ENCODE measurements at places on chromosomes 1 and 21.

GRCh38 chr1:18929686-18930085 lies 26.8 kb downstream of the IFFO2 start:
- no peak for DNase-seq

GRCh38 chr1:214957330-214958137 lies 125.0 kb upstream of the KCNK2 start:
- peak; percentile 98 for DNase-seq

DNA sequence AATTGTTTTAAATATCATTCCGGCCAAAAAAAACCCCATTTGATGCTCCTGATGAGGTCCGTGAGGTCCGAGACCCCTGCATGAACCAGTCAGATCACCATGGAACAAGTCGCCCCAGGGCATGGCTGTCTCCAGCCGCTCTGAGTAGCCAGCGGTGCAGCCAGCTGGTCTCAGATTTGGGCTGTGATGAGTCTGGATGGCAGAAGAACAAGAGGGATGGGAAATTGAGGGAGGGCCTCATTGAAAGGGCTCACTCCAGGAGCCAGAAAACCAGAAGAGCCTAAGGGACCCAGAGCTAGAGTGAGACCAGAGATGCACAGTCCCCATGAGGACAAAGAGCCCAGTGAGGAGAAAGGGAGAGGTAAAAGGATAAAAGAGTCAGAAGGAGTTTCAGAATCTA lies 174.0 kb downstream of the TOMM20 start:
- DNase-seq = no peak

- DNase-seq = no peak
Measured at GRCh38 chr1:226949401-226949800, 9.3 kb downstream of the COQ8A start.

- peak; percentile 78 for DNase-seq
Measured at GRCh38 chr1:226738995-226739695, at the start of gene ITPKB. TSS of gene ITPKB (minus strand) at chr1:226739282. CDS start at chr1:226737458, 1,824 bp downstream.

GRCh38 chr1:19730232-19730631 lies 65.6 kb downstream of the HTR6 start:
- DNase-seq = no peak

DNA sequence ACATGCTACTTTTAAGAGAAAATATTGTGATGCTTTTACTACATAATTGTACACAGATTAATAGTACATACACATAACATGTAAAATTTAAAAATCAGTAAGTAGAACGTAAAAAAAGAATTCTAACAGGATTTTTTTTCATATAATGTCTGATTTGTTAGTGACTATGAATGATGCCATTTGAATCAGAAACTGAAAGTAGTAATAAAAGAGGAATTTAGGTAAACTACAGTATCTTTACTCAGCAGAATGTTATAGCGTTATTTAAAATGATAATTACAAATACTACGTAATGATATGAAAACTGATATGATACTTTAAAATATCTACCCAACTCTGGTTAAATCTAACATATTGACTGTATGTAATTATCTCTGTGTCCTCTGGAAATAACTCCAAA lies 116.1 kb downstream of the DENND1B start:
- no peak for DNase-seq

GRCh38 chr1:18926315-18927081 lies 24.1 kb upstream of the ALDH4A1 start:
- DNase-seq = peak; percentile 97

- peak; percentile 74 for DNase-seq
Measured at GRCh38 chr21:27802816-27803475, 836.1 kb upstream of the ADAMTS5 start.

- no peak for DNase-seq
Measured at GRCh38 chr1:166701603-166702100, 137.6 kb upstream of the POGK start.

DNA sequence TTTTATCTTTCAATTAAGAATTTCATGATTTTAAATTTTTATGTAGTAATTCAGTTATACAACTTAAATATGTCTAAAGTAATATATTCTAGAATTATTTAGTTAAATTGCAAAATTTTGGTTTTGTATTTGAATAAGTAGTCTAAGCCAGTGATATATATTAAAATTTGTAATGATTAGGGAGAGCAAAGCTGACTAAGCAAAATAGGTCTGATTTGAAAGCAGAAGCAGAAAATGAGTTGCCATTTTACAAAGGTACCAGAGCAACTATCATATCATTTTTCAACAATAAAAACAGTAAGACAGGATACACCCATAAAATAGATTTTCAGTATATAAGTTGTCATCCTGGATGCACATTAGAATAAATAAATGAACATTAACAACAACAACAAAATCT lies 177.9 kb downstream of the COP1 start:
- no peak for DNase-seq

GRCh38 chr1:38039331-38040088 lies 7.1 kb downstream of the POU3F1 start:
- DNase-seq = no peak

DNA sequence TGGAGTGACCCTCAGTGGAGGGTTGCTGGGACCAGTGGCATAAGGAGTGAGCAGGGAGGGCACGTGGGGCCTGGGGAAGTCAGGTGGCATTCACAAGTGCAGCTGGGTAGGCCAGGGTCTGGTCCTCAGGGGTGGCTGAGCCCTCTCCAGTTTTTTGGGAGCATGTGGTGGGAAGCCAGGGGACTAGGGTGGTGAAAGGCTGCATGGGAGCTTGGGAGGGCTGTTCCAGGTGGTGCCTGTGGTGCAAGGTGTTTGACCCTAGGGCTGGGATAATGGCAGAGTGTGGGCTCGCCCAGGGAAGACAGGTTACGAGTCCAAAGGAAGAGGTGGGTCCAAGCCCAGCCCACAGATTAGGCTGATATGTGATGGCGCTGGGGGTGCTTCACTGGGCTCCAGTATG lies 30.5 kb downstream of the MAN1C1 start:
- DNase-seq = no peak

GRCh38 chr1:98471633-98472032 lies 189.9 kb upstream of the SNX7 start:
- DNase-seq = no peak

DNA sequence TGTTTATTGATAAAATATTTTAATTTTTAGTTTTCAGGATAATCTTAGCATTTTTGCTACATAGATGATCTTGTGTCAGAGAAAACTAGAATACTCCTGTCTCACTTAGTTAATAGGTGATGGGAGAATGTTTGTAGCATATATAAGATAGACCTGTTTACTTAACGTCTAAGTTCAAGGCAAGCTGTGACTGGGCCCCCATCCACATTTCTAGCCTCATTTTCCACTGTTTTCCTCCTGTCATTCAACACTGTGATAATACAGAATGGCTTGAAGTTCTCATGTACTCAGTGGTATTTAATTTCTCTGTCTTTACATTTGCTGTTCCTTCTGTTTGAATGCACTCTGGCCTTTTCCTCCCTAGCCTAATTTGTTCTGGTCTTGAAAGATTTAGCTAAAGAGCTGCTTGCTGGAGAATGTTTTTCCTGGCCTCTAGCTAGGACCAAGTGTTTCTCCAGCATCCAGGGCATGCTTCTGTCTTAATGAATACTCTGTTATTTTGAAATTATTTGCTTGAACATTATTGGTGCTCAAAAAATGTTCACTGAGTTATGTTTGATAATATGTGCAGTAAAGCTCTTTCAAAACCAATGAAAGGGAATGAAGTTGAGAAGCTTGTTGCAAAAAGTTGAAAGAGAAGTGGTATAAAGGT lies 37.3 kb downstream of the USP25 start:
- DNase-seq = no peak

DNA sequence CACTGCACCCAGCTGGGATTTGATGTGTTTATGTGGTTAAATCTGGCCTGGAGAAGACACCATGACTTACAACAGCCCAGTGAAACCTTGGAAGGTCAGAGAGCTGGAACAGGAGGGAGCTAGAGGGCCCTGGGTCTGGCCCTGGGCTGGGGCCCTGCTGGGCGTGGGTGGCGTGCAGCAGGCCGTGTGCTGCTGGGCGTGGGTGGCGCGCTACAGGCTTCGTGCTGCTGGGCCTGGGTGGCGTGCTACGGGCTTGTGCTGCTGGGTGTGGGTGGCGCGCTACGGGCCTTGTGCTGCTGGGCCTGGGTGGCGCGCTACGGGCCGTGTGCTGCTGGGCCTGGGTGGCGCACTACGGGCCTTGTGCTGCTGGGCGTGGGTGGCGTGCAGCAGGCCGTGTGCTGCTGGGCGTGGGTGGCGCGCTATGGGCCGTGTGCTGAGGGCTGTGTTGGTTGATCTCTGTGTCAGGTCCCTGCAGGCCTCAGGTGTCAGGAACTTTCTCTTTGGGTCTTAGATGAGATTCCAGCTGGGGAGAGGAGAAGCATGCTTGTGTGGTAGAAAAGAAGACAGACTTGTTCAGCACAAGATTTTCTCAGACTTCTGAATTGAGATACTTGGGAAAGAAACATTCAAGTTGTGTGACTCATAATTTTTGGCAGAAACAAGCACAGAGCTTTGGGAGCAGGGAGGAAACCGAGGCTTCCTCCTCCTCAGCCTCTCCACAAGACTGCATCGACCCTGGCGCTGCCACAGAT lies 66.0 kb downstream of the COL18A1 start:
- DNase-seq = peak; percentile 84

DNA sequence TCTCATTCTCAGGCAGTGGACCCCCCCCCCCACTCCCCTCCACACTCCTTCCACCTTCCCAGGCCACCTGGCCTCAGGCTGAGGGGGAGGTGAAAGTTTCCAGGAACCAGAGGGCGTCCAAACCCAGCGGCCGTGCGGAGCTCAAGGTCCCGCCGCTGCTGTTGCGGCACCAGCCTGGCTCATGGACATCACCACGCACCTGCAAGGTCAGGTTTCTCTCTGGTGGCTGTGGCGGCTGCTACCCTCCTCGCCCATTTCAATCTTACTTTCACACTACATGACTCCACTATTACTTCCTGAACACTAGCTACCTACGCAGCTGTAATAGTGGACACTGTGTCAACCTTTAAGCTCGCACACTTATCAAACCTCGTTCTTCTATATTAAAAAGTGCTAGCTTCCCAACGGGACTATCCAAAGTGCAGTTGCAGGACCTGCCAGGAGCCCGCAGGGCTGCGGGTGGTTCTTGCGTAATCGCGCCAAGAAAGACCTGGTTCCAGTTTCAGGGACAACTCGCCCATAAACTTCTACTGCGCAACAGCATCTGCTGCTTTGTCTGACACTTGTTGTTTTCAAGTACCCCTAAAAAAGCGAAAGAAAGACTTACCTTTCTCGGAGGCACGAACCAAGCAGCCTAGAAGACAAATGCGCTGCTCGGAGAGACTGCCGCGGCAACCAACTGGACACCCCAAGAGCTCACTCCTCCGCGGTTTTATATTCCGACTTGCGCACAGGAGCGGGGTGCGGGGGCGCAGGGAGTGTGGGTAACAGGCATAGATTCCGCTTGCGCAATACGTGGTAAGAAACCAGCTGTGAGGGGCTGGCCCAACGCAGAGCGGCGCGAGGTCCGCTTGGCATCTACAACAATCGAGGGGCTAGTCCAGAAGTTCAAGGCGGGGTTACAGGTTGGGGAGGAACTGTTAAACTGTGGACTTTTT lies at the start of gene DIRAS3:
Gene DIRAS3, minus strand, starts transcription at position 687 of the 938 bp plus-strand sequence. CDS start 3,330 bp downstream, outside the sequence.
- peak; percentile 67 for DNase-seq

DNA sequence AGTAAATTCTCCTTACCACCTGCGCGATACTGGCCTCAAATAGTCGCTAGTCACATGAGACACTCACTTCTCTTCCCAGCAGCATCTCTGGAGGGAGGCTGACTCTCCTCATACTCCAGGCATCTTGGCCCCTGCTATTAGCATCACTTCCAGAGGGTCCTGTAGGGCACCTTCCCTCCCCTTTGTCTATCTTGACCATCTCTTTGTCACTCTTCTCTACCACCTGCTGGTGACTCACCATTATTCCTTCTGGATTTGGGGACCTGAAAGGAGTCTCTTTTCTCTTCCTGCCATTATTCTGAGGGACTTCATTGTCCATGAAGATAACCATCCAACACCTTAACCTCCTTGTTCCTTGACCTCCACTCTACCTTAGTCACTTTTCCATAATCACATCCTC lies 31.7 kb upstream of the GPR37L1 start:
- DNase-seq = no peak

GRCh38 chr1:56400526-56400925 lies 178.8 kb downstream of the PLPP3 start:
- no peak for DNase-seq

GRCh38 chr1:88265606-88266005 lies 418.5 kb upstream of the PKN2 start:
- DNase-seq = no peak

GRCh38 chr1:111448482-111448917 lies 556 bp downstream of the WDR77 start:
- DNase-seq = peak; percentile 16

- DNase-seq = peak; percentile 72
Measured at GRCh38 chr1:39720094-39720999, 18.3 kb upstream of the PPIE start.

DNA sequence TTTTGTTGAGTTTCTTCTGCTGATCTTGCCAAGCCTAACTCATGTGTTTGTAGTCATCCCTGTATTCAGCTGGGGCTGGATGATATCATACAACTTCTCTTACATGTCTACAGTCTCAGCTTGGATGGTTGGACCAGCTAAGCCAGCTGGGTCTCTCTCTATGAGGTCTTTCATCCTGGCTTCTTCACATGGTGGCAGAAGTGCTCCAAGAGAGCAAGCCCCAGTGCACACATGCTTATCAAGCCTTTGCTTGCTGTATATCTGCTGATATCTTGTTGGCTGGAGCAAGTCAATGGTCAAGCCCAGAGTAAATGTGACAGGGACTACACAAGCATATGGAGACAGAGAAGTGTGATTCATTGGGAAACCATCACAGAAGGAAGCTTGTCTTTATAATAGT lies 29.2 kb upstream of the SLC44A5 start:
- no peak for DNase-seq

- DNase-seq = peak; percentile 46
Measured at GRCh38 chr1:201937624-201938213, 8.6 kb downstream of the LMOD1 start.

DNA sequence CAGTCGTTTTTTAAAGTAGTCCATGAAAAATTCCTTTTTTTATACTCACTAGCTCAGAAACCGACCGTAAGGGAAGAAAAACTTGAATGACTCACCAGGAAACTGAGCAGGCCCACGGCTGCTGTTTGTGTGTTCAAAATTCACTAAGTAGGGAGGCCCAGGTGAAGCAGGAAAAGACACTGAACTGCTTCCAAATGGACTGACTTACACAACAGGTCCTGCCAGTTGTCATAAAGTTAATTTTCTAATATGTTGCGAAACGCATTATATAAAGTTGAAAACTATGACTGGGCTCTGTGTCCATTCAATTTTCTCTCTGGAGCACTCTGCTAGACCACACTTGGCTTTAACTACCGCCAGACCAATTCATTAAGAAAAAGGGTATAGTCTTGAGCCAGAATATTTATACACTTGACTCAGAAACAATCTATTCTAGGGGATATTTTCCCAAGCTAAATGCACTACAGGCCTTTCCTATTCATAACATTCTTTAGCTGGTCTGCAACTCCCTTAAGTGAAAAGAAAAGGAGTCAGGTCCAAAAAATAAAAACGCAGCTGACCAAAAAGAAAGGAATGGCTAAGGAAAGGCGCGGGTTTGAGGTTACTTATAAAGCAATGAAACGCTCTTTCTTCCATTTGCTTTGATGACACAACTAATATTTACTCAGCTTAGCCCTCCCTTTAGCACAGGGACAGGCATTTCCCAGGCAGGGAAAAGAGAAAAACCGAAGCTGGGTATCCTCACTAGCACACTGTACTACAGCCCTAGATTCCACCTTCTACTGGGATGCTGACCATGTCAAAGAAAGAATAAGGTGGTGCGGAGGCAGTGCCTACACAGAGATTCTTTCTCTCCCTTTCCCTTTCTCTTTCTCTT lies 306.3 kb upstream of the ESRRG start:
- DNase-seq = peak; percentile 6

- DNase-seq = no peak
Measured at GRCh38 chr1:6824665-6825368, 39.6 kb downstream of the CAMTA1 start.

All from foreskin fibroblast (primary cell).